Foreskin melanocyte (primary cell): ENCODE measurements at places on chromosomes 11 and 22.
A peak's percentile ranks its signal among the peaks of the same experiment; 100 is the strongest.

GRCh38 chr11:4018641-4019040, 76.0 kb upstream of the RRM1 start:
- no peak for DNase-seq

GRCh38 chr11:86422371-86422770, 47.7 kb downstream of the CCDC81 start:
- DNase-seq = no peak

GRCh38 chr11:109027851-109028250, 363.0 kb downstream of the DDX10 start:
- DNase-seq = no peak

DNA sequence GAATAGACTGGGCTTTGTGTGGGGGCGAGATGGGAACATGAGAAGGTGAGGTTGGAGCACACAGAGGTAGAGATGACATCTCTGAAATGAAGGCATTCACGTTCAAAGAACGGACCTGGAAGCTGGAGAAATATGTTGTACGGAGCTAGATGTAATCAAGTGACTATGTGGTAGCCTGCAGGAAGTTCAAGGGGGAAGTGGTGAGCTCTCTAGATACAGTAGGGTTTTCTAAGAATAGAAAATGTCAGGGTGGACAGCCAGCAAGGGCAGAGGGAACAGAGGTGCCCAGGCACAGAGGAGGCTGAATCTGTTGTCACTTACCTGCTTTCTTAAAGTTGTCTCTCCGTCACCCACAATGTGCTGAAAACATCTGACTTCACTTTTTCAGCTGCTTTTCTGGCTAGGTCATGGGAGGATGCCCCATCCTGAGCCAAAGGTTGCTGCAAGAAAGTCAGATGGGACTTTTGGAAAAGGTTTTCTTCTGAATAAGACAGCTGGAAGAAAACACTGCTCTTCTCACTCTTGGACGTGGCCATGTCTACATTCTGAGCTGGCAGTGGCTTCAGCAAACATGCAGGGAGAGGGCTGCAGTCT, 171.5 kb upstream of the B3GAT1 start:
- no peak for DNase-seq

GRCh38 chr11:44709966-44710365, 16.8 kb upstream of the TSPAN18 start:
- no peak for DNase-seq

DNA sequence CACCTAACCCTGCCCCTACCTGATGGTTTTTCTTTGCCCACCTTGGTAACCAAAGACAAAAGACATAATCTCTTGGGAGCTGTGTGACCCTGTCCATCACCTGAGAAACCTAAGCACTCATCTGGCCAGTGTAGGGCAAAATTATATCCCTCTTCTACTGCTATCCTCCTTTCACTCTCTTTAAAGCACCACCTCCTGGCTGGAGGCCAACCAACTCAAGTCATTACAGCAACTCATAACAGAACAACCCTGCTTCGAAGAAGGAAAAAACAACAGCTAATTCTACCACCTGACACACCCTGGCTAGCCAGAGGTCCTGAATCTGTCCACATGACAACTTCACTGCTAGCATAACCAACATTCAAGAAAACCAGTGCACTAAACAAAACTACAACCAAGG, 45.5 kb downstream of the GAS2 start:
- DNase-seq = no peak

- DNase-seq = no peak
These were observed 11.1 kb downstream of the CTR9 start for GRCh38 chr11:10762185-10762584.

GRCh38 chr11:109148669-109149068, 273.3 kb upstream of the C11orf87 start:
- peak; percentile 10 for DNase-seq
